ENCODE measurements at places on chromosomes 13 and 19.

DNA sequence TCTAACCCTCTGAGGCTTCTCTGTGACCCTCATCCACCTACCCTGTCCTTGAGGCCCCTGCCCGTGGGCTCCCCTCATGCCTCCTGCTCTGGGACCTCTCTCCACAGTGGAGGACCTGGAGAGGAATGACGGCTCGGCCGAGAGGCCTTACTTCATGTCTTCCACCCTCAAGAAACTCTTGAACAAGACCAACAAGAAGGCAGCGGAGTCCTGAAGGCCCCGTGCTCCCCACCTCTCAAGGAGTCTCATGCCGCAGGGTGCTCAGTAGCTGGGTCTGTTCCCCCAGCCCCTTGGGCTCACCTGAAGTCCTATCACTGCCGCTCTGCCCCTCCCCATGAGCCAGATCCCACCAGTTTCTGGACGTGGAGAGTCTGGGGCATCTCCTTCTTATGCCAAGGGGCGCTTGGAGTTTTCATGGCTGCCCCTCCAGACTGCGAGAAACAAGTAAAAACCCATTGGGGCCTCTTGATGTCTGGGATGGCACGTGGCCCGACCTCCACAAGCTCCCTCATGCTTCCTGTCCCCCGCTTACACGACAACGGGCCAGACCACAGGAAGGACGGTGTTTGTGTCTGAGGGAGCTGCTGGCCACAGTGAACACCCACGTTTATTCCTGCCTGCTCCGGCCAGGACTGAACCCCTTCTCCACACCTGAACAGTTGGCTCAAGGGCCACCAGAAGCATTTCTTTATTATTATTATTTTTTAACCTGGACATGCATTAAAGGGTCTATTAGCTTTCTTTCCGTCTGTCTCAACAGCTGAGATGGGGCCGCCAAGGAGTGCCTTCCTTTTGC, 10.8 kb upstream of the ILF3 start:
- DNase-seq = no peak

GRCh38 chr19:5891938-5892771, 11.4 kb downstream of the NDUFA11 start:
- no peak for DNase-seq

GRCh38 chr19:43589678-43590077, 6.3 kb downstream of the IRGQ start:
- DNase-seq = no peak

DNA sequence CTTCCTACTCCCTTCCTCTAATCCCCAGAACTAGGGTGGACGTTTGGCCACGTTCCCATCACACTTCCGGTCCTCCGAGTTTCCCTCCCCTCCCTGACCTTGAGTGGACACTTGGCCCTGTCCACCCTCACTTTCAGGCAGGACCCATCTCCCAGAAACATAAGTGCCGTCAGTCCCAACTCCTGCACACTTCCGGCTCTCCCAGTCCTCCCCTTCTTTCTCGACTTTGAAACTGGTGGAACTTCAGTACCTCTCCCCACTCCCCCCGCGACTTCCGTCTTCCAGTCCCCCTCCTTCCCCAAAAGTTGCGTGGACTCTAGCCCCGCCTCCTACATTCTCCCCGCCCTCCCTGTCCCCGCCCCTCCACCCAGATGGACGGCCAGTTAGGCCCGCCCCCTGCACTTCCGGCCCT, 278 bp upstream of the ZNF274 start:
- DNase-seq = no peak

DNA sequence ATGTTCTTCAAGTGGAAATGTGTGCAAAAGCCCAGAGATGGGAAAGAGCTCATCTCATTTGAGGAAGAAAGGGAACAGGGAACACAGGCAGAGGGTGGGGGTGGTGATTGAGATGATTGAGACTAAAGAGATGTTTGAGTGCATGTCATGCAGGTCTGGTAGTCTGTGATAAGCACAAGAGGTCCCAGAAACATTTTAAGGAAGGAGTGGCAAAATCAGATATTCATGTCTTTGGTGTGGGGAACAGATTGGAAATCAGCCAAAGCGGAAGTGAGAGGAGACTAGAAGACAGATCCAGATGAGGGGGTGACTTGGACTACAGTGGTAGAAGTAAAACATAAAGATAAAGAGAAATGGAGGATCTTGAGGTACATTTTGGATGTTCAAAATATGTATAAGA, 39.4 kb upstream of the DACH1 start:
- no peak for DNase-seq

DNA sequence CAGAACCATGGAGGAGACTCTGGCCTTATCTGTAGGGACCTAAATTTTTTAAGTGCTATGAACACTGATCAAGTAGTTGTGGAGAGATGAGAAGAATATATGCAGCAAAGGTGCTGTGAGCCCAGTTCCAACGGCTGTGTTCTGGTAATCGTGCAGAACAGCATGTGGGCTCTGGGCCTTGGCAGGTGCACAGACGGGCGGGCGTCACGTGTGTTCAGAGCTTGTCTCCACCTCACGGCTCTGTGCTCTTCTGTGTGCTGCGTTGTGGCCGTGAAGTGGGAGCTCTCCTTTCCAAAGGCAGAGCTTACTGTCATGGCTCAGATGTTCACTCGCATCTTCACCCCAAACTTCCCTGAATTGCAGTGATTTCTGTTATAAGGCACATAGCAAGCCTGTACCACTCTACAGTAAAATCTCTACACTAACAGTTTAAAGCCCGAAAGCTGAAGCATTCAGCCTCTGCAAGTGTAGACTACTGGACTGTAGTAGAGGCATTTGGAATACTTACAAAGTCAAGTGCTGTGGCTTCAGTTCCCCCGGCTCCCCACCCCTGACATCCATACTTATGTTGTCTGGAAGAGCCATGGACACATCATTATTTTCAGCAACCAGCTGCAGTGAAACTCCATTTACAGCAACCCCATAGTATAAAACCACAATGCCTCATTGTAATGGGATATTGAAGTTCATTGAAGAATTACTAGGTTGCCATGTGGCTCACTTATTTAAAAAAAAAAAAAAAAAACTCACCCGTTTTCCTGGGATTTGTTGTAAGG, 27.5 kb upstream of the TEX29 start:
- DNase-seq = no peak

DNA sequence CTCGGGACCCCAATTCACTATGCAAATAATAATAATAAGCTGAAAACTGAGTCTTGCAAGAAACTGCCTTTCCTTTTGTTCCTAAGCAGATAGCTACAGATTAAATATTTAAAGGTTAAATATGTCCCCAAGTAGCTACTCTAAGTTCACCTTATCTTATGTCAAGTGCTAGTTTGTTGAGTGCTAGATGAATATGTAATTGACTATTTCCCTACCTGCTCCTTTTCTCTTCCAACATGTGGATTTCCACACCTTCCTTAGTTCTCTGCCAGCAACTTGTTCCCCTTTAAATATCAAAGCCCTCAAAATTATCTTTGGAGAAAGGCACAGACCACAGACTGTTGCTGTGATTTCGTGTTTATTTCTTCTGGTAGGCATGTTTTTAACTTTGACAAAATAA, 709.2 kb upstream of the SLITRK1 start:
- DNase-seq = no peak

DNA sequence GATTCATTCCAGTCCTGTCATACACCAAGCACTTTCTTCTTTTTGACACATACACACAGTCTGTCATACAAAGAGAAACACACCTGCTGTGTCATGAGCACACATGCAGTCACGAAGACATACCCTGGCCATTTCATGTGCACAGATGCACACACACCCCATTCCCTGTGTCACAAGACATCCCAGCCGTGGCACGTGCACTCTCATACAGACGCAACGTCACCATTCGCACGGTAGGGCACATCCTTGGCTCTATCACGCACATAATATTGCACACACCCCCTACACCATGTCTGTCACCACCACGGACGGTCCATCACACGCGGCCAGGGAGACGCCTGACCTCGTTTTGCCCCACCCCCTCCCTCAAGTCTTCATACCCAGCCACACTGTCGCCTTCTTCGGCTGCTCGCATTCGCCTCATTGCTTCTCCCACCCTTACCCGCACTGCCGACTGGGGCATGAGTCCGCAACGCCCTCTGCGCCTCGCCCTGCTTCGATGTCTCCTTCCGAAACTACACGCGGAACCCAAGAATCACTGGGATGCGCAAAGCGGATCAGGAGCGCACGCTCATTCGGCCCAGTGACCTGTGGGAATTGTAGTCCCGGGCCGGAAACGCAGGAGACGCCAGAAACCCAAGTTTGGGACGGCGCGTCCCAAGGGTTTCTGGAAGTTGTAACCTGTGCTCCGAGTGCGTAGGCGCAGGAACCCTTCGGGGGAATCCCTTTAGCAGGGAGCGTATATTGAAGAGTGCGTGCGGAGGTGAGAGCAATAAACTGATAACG, 6.8 kb upstream of the ZNF283 start:
- no peak for DNase-seq

DNA sequence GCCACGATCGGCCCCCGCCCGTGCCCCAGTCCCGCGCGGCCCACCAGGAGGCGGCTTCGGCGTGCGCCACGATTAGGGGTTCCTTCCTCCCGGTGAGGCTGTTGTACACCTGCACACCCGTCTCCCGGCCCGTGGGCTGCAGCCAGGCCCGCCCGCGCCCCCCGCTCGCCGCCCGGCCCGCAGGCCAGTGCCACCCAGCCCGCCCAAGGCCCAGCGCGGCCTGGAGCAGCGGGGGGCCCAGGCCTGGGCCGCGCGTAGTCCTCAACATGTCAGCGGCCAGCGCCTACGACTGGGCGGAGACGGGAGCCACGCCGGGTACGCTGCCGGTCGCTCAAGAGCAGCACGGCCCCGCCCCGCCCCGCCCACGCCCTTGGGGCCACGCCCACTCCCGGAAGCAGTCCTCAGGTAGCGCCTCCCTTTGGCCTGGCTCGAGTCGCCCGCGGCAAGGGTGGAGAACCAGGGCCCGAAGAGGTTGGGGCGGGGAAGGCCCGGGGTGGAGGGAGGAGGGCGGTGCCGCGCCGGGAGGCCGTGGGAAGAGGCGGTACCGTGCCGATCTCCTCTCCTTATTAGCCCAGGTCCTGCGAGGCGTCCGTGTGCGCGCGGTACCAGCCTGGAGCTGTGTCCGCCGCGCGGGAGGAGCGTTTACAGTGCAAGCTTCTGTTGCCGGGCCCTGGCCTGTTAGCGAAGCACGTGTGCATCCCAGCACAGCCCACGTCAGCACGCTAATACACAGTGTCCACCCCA, at the start of gene CARS2:
Gene CARS2, minus strand, starts transcription at position 291 of the 744 bp plus-strand sequence. Its CDS starts 23 bp downstream, at position 268.
- DNase-seq = peak; percentile 86

GRCh38 chr13:103436057-103436654, 369.9 kb upstream of the SLC10A2 start:
- DNase-seq = no peak
